Breast epithelium (tissue), 4 donors: ENCODE measurements at places on chromosomes 1 and 21. TPM values are rescaled to one million over a fixed set of nuclear protein-coding genes. Genes with fewer than 3 reads are reported as not detected.
A peak's percentile ranks its signal among the peaks of the same experiment; 100 is the strongest.

The GBP2 gene
- 53.0 TPM for total RNA-seq

DNA sequence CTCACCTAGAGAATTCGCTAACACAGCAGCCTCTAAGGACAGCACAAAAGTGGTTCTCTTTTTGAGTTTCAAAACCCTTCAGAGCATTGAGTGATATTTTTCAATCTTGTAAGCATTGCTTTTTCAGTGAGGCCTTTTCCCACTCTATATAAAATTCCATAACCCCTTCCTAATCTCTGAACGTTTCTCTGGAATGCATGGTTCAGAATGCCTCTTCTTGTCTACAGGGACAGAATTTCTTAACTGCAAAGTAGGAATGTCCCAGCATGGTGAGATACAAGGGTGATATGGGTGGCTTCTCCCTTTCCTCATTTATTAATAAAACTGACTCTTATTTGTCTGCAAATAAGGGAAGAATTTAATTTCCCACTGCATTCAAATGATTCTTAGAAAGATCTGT, 377.9 kb downstream of the LTN1 start:
- H3K27me3 ChIP-seq = no peaks in the 10 kb centered on the region
- no peak overlapping the region for H3K27ac ChIP-seq
- DNase-seq = no peak

DNA sequence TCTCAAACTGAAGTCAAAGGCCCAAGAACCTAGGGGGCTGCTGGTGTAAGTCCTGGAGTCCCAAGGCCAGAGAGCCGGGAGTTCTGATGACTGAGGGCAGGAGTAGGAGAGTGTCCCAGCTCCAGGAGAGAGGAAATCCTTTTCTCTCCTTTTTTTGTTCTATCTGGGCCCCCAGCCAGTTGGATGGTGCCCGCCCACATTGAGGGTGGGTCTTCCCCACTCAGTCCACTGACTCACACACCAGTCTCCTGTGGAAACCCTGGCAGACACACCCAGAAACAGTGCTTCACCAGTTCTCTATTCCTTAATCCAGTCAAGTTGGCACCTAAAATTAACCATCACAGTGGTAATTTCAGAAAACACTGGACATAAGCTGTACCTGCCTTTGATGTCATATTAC, 12.7 kb upstream of the WDR26 start:
- no peak overlapping the region for H3K4me3 ChIP-seq
- no peaks in the 10 kb centered on the region for H3K4me1 ChIP-seq
- no peaks in the 10 kb centered on the region for H3K27me3 ChIP-seq
- H3K27ac ChIP-seq = peak overlapping the region; percentile 48
- no peaks in the 10 kb centered on the region for H3K36me3 ChIP-seq

The TMOD4 gene
- total RNA-seq = 0.73 TPM

DNA sequence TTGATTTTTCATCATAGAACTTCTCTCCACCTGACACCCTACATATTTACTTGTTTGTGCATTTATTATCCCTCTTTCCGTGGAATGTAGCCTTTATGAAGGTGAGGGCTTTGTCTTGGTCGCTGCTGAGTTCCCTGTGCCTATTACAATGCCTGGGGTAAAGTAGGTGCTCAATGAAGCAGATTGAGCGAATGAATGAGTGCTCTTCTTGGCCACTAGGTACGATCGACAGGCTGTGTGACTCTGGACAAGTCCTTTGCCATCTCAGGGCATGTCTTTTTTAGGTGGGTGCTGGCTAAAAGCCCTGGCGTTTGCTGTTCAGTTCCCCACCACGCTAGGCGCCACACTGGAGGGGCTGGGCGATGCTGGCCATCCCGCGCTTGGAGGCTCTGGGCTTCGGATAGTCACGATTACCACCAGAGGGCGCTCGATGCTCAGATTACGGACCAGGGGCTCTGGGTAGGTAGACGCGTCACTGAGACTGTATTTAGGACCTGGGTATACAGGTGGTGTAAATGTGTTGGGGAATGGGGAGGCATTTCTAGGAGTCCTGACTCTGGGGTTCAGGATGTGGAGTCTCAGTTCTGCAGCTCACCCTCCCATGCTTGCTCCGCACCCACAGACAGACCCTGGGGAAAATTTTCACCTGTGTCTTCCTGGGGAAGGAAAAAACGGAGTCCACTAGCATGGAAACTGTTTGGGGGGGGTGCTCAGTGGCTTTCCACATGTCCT, 71.0 kb upstream of the CSF3R start:
- no peak for DNase-seq
- H3K27me3 ChIP-seq = peaks cover 35% of the 10 kb centered on the region
- H3K4me3 ChIP-seq = no peak overlapping the region
- H3K4me1 ChIP-seq = no peaks in the 10 kb centered on the region
- H3K27ac ChIP-seq = no peak overlapping the region
- no peaks in the 10 kb centered on the region for H3K36me3 ChIP-seq

GRCh38 chr1:160747717-160748116, 8.7 kb downstream of the SLAMF7 start:
- no peak overlapping the region for H3K27ac ChIP-seq
- DNase-seq = no peak
- no peaks in the 10 kb centered on the region for H3K4me1 ChIP-seq
- no peak overlapping the region for H3K4me3 ChIP-seq
- H3K27me3 ChIP-seq = no peaks in the 10 kb centered on the region

- H3K4me3 ChIP-seq = no peak overlapping the region
- no peaks in the 10 kb centered on the region for H3K36me3 ChIP-seq
- no peak overlapping the region for H3K27ac ChIP-seq
These were observed 68.3 kb upstream of the NEK7 start for GRCh38 chr1:198088360-198089071.

The LRRC3 gene
- total RNA-seq = 1.6 TPM

DNA sequence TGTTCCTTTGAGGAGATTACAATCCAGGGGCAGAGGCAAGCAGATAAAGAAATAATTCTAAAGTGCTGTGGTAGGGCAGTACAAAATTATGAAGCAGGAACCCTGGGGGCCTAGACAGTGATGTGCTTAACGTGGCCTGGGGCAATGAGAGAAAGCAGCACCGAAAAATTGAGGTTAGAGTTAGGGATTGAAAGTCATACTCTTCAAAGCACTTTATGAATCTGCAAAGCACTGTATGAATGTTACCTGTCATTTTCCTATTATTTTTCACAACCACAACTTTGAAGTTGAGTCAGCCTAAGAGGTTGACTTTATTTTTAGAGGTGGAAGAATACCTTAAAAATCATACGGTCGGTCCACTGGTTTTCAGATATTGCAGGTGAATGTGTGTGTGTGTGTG, 183.4 kb upstream of the NFIA start:
- H3K36me3 ChIP-seq = no peaks in the 10 kb centered on the region
- no peaks in the 10 kb centered on the region for H3K27me3 ChIP-seq
- no peaks in the 10 kb centered on the region for H3K4me1 ChIP-seq
- no peak for DNase-seq

The TTC4 gene
- 26.9 TPM for total RNA-seq

DNA sequence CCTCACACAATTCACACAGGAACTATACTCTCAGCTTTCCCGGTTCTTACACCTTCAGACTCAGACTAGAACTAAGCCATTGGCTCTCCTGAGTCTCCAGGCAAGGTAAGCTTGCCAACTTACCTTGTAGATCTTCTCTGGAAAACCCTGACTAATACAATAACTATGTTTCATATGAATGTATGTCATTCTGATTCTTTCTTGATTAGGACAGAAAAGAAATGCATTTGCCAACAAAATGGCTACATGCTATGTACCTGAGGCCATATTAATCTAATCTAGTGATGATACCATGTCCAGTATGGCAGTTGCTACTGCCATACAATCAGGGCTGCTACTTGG, 9.8 kb upstream of the ZSWIM5 start:
- no peaks in the 10 kb centered on the region for H3K36me3 ChIP-seq
- no peak overlapping the region for H3K4me3 ChIP-seq
- H3K27me3 ChIP-seq = no peaks in the 10 kb centered on the region
- no peak for DNase-seq

- H3K36me3 ChIP-seq = no peaks in the 10 kb centered on the region
- no peaks in the 10 kb centered on the region for H3K4me1 ChIP-seq
- H3K27ac ChIP-seq = no peak overlapping the region
These were observed 27.8 kb upstream of the DMRTA2 start for GRCh38 chr1:50450861-50451653.

DNA sequence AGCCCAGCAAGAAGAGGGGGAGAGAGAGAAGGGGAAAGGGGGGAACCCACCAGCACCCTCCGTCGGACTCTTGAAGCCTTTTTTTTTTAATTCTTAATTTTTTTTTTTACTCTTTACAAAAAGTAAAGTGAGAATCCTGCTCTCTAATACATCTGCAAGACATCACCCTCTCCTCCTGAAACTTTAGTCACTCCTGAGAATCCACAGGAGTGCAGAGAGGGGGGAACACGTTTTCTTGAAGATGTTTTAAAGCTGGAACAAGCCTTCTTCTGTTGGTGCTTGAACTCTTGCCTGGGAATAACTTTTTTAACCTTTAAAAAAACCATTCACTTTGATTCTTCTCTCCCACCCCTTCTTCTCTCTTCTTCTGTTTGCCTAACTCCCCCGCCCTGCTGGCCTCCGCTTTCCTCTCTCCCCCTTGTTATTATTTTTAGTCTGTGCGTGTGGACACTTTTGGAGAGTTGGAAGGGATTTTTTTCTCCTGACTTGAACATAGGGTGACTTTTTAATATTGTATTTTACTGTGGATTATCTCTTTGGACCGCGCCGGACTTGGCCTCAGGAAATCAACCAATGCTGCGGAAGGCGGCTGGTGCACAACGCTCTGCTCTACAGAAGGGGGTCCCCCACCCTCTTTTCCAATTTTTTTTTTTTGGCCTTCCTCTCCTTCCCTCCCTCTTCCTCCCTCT, 383 bp upstream of the PRRX1 start:
- DNase-seq = no peak
- peak overlapping the region; percentile 96 for H3K4me3 ChIP-seq
- peaks cover 18% of the 10 kb centered on the region for H3K27me3 ChIP-seq
- H3K36me3 ChIP-seq = no peaks in the 10 kb centered on the region

DNA sequence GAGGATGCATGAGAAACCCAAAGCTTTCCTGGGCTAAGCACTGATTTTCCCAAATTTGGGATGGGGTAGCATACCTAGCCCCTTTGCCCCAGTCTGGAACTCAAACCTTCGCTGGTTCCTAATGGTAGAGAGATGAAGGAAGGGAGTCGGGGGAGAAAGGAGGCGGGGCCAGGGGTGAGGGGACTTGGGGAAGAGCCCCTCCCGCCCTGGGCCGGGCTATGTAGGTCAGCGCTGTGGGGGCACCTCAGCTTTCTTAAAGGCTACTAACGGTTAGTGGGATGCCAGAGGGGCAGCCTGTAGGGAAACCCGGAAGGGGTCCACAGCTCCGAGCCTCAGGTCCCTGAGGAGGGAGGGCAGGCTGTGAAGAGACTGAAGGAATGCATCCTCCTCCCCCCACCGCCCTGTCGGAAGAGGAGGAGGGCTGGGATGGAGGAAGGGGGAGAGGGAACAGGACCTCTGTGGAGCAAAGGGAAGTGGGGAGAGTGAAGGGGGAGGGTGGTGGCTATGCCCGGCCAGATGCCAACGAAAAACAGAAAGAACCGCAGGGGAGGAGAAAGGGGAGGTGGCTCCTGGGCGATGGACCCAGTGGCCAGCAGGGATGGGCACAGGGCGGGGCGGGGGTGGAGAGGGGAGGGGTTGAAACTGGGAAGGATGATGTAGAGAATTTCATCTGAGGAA, 1.3 kb downstream of the CADM3 start:
- peak overlapping the region; percentile 60 for H3K4me3 ChIP-seq
- no peaks in the 10 kb centered on the region for H3K36me3 ChIP-seq
- no peak overlapping the region for H3K27ac ChIP-seq
- H3K27me3 ChIP-seq = peaks cover 11% of the 10 kb centered on the region
- H3K4me1 ChIP-seq = no peaks in the 10 kb centered on the region

The GSTM5 gene
- total RNA-seq = 1.8 TPM

- no peak overlapping the region for H3K4me3 ChIP-seq
- H3K36me3 ChIP-seq = no peaks in the 10 kb centered on the region
- no peak overlapping the region for H3K27ac ChIP-seq
- no peaks in the 10 kb centered on the region for H3K4me1 ChIP-seq
- no peaks in the 10 kb centered on the region for H3K27me3 ChIP-seq
These were observed 67.1 kb upstream of the IPO9 start for GRCh38 chr1:201761871-201762270.

- H3K27me3 ChIP-seq = peaks cover 7% of the 10 kb centered on the region
- H3K36me3 ChIP-seq = no peaks in the 10 kb centered on the region
- no peak overlapping the region for H3K4me3 ChIP-seq
- no peak for DNase-seq
- no peak overlapping the region for H3K27ac ChIP-seq
- H3K4me1 ChIP-seq = no peaks in the 10 kb centered on the region
These were observed 10.3 kb upstream of the NBPF11 start for GRCh38 chr1:148162363-148162762.

The ZSWIM5 gene
- 3.3 TPM for total RNA-seq

DNA sequence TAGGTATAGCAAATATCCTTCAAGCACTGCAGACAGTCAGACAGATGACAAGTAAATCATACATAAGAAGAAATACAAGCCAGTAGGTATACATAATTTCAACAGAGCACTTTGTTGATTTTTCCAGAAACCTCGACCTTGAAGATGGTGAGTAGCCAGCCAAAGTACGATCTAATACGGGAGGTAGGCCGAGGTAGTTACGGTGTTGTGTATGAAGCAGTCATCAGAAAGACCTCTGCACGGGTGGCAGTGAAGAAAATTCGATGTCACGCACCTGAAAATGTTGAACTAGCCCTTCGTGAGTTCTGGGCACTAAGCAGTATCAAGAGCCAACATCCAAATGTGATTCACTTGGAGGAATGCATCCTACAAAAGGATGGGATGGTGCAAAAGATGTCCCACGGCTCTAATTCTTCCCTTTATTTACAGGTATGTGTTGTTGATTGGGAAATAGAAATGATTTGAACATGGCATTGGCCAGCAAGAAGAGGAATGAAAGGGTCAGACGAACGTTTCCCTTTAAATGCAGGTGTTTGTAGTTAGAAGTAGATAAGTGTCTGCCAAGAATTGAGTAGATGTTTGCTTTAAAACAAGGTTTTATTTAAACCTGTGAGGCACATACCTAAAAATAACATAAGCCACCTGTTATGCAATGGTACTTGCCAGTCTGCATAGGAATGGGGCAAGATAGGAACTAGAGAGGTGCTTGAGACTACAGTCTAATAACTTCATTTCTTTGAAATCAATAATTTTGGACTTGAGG, 2.7 kb downstream of the PDIK1L start:
- H3K27ac ChIP-seq = no peak overlapping the region
- no peak for DNase-seq
- no peak overlapping the region for H3K4me3 ChIP-seq
- no peaks in the 10 kb centered on the region for H3K36me3 ChIP-seq
